ENCODE measurements at places on chromosomes 13 and 19. TPM values are rescaled to one million over a fixed set of nuclear protein-coding genes. Genes with fewer than 3 reads are reported as not detected.

DNA sequence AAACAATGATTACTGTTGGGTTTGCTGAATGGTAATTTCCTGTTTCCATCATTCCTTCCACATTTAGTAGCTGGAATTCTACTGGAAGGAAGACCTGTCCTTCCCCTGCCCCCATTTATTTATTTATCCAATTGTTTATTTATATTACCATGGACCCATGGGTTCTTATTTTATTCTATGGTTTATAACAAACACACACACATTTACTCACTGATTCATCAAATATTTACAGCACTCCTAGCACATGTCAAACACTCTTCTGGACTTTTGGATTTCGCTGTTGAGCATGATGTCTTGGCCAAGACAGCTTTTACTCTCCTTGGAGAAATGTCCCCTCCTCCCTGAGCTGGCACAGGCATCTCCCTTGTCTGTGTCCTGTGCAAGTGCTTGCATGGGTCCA, 227.8 kb upstream of the MAB21L1 start:
- DNase-seq: no peak

DNA sequence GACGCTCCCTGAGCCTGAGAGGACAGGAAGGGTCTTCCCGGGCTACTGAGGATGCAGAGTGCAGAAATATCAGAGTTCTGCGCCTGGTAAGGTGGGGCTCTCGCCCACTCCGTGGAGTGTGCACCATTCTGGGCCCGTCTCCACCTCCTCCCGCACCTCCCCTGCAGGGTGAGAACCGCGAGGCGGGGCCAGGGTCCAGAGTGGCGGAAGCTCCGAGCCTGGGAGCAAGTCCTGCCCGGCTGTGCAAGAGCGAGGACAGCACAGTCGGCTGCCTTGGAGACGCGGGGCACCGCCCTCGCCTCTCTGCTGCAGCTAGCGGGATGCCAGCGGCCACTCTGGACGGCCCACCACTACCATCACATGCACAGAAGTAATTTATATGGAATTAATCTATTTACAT, 2304.4 kb downstream of the PCDH9 start:
- no peak for DNase-seq

GRCh38 chr19:17458970-17459369, 1.8 kb downstream of the NXNL1 start:
- no peak for DNase-seq

DNA sequence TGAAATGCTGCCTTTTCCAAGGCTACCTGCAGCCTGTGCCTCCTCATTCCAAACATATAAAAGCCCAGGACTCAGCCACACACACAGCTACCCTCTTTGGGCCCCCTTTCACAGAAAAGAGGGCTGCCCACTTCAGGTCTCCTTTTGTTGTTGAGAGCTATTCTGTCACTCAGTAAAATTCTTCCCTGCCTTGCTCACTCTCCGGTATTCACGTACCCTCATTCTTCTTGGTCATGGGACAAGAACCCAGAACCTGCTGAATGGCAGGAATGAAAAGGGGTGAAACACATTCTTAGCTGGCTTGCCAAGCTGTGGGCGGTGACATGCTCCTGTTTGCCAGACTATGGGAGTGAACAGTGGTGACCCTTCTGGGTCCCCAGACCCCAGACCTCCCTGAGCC, 338.0 kb upstream of the ATXN8OS start:
- no peak for DNase-seq

GRCh38 chr13:105969761-105970160, 565.7 kb downstream of the EFNB2 start:
- DNase-seq: no peak

- DNase-seq: no peak
Measured at GRCh38 chr13:57673197-57673596, 41.7 kb downstream of the PCDH17 start.

Gene MBD3L2
- total RNA-seq: not detected
